ENCODE measurements at places on chromosomes 1 and 21.

- no peak for DNase-seq
These were observed 1708.5 kb downstream of the BRINP3 start for GRCh38 chr1:188769181-188769580.

GRCh38 chr1:96682056-96682455 is 39.5 kb upstream of the PTBP2 start:
- no peak for DNase-seq

DNA sequence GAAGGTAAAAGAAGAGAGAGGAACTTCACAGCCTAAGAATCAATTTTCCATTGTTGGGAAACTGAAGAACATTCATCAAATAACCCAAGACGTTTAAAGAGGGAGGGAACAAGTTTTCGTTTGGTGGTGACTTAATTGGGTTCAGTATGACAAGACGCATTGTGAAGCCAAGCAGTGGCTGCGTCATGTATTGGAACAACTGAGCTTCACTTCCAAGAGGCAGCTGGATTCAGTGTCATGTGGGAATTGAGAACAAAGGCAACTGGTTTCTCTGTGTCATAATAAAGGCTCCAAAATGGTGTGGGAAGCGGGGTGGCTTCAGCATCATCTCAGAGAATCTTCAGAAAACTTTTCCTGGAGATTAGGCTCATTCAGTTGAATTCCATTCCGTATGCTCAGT is 29.8 kb upstream of the RC3H1 start:
- DNase-seq: no peak

- no peak for DNase-seq
These were observed 194.0 kb upstream of the SGIP1 start for GRCh38 chr1:66339944-66340343.

- DNase-seq: no peak
These were observed 317.6 kb upstream of the PROX1 start for GRCh38 chr1:213669964-213670691.

DNA sequence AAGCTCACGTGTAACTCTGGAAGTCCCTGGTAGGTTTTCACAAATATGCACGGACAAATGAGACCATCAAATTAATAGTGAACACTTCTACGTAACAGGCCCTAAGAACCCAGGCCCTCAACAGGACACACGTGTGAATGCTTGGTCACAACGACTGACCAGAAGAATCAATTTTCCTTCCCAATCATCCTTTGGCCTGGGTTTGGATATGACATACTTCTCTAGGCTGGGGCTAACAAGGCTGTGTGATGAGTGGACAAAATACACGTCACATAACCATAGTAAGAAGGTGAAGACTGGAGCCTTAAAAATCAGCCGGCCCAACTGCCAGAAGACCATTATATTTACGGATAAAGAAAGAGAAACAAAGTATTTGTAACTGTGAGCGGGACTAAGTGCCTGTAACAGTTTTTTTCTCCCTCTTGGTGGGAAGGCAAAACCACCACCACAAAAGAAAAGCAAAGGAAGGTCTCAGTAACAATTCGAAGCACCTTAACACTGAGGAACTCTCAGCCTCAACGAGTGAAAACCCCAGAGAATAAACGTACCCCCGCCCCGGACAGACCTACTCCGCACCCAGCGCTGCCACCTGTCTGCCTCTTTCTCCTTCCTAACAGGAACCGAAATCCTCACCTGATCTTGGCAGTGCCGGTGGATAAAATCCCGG is 450 bp downstream of the SDE2 start:
- DNase-seq: peak; percentile 20

DNA sequence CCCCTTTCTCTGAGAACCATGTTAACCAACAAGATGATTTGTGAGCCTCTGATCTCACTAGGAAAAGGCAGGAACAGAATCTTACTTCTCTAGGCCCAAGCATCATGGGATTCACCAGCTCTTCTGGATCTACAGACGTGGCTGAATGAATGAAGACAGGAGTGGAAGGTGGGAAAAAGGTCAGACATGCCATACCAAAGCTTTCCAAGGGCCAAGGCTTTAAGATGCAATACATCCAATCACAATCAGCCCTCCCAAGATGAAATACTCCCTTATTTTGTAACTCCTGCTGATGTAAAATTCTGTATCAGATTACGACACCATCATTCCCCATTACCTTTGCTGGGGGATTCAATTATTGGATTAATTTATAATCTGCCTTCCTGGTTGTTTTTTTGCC is 80.9 kb downstream of the SSBP3 start:
- no peak for DNase-seq

DNA sequence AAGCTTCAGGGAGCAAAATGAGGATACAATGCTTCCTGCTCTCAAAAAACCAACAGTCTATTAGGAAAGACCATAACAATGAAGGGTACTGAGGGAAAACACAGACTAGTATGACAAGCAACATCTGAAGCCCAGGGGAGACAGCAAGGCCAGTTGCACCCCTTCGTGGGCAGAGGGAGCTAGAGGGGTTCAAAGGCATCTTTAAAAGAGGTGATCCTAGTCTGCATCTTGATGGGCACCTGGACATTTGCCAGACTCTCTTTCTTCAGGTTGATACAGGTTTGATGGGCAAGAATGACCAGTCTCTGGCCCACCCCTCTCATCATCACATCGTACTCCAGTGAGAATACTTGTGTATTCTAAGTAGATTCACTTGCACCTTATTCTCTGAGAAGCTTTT is 177.7 kb downstream of the VAV3 start:
- no peak for DNase-seq

- DNase-seq: no peak
These were observed 7.5 kb upstream of the NCF2 start for GRCh38 chr1:183597656-183598347.

DNA sequence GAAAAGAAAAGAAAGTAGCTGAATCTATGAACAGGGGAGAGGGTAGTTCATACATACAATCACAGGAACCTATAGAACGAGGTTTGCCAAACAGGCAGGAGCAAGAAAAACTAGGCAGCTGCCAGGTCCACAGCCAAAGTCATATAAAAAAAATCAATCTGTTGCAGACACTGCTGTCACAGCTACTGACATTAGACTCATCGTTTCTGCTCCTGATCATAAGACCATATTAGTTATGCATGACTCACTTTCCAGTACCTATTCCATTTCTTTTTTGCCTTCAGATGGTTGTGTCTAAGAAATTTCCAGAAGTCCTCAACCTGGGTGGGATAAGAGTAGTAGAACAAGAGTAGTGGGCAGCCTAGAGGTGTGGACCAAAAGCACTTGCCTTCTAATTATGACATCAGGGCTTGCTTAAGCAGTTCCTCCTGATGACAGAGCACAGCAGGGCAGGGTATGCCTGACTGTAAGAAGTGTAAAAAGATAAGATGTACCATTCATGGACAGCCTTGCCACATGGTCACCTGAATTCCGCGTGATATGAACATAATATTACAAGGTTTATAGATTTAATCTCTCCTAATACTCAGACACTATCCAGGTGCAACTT is 323.2 kb upstream of the SGIP1 start:
- DNase-seq: no peak

- no peak for DNase-seq
These were observed 114.3 kb upstream of the GRIK3 start for GRCh38 chr1:37148663-37149062.

GRCh38 chr1:41850029-41850428 is 68.7 kb downstream of the HIVEP3 start:
- peak; percentile 38 for DNase-seq

GRCh38 chr1:171965777-171966176 is 124.5 kb downstream of the DNM3 start:
- DNase-seq: no peak

- DNase-seq: no peak
These were observed at the start of gene S100A14 for GRCh38 chr1:153616144-153616916. TSS of gene S100A14 (minus strand) at chr1:153616325. CDS start at chr1:153615858, 467 bp downstream.

- peak; percentile 24 for DNase-seq
These were observed 121.4 kb downstream of the RNF220 start for GRCh38 chr1:44526295-44527073.

DNA sequence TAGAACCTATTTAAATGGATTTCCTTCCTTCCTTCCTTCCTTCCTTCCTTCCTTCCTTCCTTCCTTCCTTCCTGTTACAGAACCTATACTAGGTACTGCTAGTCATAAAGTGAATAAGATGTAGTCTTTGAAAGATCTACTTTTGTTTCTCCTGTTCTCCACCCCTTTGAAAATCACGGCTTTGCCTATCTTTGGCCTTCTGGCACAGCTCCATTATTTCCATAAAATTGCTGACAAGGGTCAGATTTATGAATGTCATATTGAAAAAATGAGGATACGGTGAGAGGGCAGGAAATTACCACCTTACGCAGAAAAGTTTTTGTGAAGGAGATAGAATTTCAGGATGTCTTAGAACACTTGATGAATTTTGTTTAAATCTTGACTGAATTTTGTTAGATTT is 18.1 kb upstream of the HMCN1 start:
- DNase-seq: no peak

DNA sequence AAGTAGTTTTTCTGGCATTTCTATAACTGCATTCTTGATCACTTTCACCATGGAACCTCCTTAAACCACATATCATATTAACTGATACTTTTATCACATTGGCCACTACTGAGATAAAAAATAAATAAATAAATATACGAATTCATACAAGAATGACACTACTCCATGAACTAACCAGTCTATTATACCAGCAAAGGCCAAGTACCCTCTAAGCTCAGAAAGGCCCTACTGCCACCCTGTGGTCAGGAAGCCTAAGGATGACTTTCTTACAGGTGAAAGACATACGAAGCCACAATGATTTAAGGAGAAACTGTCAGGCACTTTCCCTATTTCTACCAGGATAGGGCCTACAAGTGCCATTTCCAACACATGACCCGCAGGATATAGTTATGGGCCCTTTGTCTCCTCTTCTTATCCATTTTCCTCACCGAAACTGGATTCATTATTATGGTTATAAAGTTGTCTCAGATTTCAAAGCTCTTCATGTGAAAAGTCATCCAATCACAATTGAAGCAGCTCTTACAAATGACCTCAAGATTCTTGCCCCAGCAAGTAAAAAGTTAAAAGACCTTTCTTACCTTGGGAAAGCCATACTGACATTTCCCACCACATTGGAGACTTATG is 23.9 kb downstream of the DNAJC8 start:
- DNase-seq: peak; percentile 29

DNA sequence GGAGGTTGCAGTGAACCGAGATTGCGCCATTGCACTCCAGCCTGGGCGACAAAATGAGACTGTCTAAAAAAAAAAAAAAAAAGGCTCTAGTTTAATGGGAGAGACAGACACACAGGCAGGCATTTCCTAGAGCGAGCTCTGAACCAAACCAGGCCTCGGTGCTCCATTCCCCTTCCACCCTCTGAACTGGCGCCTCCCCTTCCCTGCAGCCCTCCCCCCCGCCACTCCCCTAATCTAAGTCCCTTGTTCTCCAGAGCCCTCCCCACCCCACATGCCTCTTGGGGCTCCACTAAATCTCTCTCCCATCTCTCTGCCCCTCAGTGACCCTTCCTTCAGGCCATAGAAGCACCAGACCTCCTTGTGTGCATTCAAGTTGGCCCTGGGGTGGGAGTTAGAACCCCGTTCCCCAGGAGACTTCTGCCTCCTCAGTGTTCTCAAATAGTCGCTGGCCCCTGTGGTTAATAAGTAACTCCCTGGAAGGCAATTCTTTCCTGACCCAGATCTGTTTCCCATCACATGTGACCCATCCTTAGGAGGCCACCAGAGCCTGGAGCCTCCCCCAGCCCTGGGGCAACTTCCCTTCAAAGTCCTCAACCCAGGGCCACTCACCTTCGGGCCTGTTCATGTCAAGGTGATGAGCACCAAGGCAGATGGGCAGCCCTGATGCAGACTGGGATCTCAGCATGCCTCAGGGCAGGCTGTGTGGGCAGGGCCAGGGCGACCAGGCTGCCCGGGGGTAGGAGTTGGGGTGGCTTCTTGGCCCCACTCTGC is 42.6 kb upstream of the EPB41 start:
- no peak for DNase-seq

DNA sequence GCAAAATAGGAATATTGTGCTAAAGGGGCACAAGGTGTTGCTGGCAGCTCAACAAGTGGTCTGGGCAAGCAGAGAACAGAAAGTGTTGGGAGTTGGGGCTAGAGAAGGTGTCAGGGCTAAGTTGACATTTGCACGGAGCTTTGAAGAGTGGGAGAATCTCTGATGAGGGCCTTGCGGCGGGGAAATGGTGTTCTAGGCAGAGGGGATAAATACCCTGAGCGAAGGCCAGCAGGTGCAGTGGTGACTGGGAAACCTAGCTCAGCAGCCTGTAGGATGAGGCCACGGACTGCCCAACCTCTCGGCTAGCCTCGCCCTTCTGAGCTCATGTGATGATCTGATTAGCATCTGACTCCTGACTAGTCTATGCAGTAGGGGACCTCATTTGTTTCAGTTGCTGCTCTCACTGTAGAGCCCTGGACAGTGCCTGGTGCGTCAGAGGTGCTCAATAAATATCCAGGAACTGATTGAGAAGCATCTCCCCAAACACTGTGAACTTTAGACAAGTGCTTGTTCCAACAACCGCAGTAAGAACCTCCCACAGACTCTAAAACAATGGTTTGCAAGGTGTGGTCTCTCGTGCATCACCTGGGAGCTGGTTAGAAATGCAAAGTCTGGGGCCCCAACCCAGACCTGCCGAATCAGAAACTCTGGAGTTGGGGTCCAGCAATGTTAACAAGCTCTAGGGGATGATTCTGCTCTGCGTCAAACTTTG is 1.0 kb upstream of the FOXO6 start:
- DNase-seq: no peak

DNA sequence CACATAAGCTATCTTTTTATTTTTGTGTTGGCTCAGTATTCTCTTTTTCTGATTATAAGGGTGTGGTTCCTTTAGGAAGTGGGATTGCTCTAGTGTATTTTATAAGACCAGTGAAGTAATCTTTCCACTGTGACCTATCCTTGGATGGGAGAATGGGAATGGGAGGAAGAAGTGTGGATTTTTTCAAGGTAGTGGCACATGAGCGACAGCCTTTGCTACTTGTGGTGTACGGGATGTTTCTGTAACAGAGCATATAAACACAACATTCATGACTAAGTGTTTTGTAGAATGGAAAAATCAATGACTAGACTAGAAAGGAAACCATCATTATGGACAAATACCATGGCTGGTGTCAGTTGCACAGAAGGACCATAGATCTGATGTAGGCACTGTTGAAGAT is 209.6 kb downstream of the GIPC2 start:
- no peak for DNase-seq

GRCh38 chr1:3641816-3642215 is 8.1 kb downstream of the WRAP73 start:
- no peak for DNase-seq

GRCh38 chr1:1550087-1550486 is 9.7 kb upstream of the TMEM240 start:
- no peak for DNase-seq

DNA sequence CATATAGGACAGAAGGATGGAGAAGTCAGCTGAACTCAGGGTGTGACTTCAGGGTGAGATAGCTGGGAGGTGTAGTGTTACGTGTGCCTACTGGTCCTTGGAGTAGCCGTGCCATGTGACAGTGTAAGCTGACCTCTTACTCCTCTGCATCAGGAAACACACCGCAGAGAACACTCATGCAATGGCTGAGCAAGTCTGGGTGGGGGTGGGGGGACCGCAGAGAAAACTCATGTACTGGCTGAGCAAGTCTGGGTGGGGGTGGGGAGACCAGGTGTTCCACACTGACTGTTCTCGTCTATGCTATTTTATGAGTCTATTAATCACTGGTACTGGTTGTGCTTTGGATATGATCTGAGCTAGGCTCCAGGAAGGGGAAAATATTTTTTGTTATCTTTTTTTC is 233.1 kb downstream of the PAPPA2 start:
- DNase-seq: peak; percentile 63

- DNase-seq: no peak
These were observed 15.4 kb downstream of the LPAR3 start for GRCh38 chr1:84877592-84877991.
